ENCODE measurements at places on chromosomes 5 and 9.

GRCh38 chr9:93974151-93974550, 19.0 kb upstream of the BARX1 start:
- DNase-seq, result no peak

GRCh38 chr5:71757590-71758543, 38.8 kb downstream of the CARTPT start:
- no peak for DNase-seq

DNA sequence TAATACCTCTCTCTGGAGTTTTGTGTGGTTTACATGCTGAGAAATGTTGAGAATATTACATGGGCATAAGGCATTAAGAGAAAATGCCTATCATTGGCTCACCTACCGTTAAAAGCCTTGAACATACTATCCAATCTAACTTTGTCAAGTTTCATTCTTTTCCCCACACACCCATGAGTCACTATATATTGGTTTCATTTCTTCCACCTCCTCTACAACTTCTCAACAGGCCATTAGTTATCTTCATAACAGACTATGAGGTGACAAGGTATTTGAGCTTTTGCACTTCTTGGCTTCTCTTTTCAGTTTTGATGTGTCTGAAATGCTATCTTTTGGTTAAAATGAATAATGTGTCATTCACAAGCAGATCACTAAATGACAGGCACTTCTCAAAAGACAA, 288.0 kb downstream of the KCNN2 start:
- no peak for DNase-seq

DNA sequence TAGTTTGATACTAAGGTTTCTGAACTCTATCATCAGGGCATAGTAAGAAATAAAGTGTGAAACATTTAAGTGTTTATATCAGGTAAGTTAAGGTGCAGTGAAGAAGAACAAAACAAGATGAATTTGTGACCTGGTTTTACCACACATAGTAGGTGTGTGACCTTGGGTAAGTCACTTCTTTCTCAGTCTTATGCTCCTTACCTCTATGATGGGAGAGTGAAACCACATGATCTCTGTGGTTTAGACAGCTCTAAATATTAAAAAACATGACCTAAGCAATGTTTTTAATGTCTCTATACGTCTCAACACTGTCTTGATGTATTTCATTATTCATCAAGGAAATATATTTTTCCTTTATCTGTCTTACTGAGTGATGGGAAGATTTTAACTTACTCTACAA, 629.6 kb upstream of the DMAC1 start:
- no peak for DNase-seq

- no peak for DNase-seq
Observed at GRCh38 chr5:180862645-180863044, 1.6 kb upstream of the ZFP62 start.

GRCh38 chr9:131487621-131488031, 15.1 kb upstream of the POMT1 start:
- DNase-seq, result no peak

GRCh38 chr5:127447827-127448226, 69.6 kb upstream of the PRRC1 start:
- DNase-seq, result no peak

- no peak for DNase-seq
Observed at GRCh38 chr9:135480940-135481310, 1.3 kb downstream of the PPP1R26 start.

DNA sequence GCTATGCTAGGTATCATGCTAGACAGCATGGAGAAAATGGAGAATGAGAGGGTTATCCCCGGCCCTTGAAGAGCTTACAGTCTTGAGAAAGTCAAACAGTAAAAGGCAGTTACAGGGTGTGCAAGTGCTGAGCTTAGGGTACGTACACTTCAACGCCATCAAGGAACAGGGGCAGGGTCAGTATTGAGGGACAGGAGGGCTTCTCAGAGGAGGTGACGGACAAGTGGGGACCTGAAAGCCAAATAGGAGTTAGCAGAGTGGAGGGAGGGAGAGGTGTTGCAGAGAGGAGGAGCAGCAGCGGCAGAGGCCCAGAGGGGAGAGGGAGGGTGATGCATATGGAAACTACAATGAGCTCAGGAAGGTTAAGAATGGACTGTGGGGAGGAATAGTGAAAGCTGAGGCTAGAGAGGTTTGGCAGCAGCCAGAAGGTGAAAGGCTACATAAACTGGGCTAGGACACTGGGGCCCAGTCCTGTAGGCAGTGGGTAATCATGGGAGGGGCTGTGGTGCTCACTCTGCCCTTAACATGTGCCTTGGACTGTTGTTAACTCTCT, 88.0 kb downstream of the NRG2 start:
- DNase-seq, result no peak

Measured in T47D (cell line).